ENCODE measurements at places on chromosomes 4 and X.

GRCh38 chr4:178414881-178415446 is 972.7 kb upstream of the AGA start:
- no peak for DNase-seq

DNA sequence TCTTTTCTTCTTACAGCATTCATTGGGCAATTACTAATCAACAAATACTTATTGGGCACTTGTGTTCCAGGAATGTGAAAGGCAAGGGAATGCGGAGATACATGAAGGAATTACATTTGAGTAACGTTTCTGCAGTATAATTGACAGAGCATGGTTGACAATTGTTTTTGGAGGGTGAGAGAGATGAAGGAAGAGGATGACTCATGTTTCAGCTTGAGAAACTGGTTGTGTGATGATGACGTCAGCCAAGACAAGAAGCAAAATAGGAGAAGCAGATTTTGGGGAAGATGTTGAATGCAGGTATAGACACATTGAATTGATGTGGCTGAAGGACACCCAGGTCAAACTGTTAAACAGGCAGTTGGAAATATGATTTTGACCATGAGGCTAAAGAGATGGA is 8.0 kb upstream of the CPEB2 start:
- no peak for DNase-seq

GRCh38 chr4:174402470-174403176 is 118.9 kb downstream of the CEP44 start:
- DNase-seq = no peak

GRCh38 chr4:9867751-9868425 is 86.5 kb downstream of the DRD5 start:
- no peak for DNase-seq

GRCh38 chrX:42978655-42979379 is 200.9 kb upstream of the PPP1R2C start:
- DNase-seq = no peak

- no peak for DNase-seq
Observed at GRCh38 chr4:8916906-8917305, 45.3 kb upstream of the HMX1 start.

DNA sequence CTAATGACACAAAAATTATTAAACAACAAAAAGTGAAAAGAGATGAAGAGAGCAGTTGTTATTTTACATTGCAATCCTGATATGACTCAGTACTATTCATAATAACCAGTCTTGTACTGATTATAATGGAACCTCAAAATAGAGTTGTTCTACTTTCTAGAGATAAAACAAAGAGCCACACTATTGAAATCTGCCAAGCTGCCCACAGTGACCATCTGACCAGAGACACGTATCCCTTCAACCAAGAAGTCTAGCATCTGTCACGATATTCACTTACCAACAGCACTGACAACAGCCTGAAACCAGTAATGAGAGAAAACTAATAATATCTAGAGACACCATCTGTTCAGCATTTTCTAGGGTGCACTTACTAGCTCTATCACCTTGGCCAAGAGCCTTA is 466.7 kb downstream of the NKX6-1 start:
- DNase-seq = no peak

- DNase-seq = no peak
Observed at GRCh38 chrX:70445951-70446350, 1.3 kb downstream of the DLG3 start.

DNA sequence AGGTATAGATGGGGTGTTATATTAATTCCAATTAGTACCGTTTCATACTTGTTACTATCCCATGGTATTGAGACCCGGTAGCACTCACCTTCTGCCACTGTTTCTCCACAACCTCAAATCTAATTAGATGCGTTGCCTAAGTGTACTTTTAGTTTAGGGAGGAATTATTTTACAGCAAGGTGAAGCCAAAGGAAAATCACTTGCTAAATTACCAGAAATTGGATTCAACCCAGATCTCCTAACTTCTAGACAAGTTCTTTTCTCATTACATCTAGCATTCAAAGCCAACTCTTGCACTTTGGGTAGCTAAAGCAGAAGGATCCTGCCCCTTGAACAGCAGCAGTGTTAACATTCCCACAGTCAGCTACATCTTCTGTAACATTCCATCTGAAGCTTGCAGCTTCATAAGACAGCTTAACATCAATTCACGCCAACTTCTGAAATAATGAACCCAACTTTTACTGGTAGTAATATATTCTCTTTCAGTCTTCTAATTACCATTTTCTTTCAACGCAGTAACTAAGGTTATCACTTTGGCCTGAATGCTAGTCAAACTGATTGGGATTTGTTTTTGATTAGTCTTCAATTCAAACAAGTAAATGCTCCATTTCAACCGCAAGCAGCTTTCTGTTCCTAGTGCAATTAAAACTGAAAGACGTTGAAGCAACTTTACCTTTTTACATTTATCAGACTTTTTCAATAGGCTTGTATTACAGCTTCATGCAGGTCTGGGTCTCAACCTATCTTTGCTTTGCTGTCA is 934 bp upstream of the SEC31A start:
- no peak for DNase-seq

DNA sequence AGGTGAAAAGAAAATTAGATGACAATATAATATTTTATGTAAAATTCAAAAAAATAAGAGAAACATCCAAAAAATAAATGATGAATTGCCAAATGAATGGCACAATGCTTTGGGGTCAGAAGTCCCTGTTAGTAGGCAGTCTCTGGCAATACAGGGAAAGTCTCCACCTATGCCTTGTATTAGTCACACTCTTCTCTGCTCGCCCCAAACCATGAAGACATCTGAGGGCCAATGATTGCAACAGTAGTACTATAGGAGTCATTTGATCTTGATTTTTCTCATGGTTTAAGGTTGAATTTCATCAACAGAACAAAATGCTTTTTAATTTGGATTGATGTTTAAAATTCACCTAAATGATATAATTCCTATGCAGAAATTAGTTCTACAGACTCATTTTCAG is 3.9 kb upstream of the PRSS12 start:
- DNase-seq = no peak

DNA sequence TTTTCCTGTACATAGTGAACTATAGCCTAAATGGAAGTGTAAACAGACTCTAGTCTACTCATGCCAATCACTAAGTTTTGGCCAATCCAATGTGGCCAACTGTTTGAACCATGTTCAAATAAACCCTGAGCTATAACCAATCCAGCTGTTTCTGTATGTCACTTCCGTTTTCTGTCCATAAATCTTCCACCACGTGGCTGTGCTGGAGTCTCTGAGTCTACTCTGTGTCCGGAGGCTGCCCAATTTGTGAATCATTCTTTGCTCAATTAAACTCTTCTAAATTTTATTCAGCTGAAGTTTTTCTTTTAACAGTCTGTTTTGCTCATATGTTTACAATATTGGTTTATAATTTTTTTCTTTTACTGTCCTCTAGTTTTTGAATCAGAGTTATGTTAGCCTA is 112.3 kb upstream of the BANK1 start:
- DNase-seq = no peak

GRCh38 chr4:67327245-67328017 is 217.9 kb downstream of the CENPC start:
- DNase-seq = no peak

DNA sequence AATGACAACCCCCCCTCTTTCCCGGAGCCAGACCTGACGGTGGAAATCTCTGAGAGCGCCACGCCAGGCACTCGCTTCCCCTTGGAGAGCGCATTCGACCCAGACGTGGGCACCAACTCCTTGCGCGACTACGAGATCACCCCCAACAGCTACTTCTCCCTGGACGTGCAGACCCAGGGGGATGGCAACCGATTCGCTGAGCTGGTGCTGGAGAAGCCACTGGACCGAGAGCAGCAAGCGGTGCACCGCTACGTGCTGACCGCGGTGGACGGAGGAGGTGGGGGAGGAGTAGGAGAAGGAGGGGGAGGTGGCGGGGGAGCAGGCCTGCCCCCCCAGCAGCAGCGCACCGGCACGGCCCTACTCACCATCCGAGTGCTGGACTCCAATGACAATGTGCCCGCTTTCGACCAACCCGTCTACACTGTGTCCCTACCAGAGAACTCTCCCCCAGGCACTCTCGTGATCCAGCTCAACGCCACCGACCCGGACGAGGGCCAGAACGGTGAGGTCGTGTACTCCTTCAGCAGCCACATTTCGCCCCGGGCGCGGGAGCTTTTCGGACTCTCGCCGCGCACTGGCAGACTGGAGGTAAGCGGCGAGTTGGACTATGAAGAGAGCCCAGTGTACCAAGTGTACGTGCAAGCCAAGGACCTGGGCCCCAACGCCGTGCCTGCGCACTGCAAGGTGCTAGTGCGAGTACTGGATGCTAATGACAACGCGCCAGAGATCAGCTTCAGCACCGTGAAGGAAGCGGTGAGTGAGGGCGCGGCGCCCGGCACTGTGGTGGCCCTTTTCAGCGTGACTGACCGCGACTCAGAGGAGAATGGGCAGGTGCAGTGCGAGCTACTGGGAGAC is 1.6 kb downstream of the PCDH10 start:
- DNase-seq = no peak

DNA sequence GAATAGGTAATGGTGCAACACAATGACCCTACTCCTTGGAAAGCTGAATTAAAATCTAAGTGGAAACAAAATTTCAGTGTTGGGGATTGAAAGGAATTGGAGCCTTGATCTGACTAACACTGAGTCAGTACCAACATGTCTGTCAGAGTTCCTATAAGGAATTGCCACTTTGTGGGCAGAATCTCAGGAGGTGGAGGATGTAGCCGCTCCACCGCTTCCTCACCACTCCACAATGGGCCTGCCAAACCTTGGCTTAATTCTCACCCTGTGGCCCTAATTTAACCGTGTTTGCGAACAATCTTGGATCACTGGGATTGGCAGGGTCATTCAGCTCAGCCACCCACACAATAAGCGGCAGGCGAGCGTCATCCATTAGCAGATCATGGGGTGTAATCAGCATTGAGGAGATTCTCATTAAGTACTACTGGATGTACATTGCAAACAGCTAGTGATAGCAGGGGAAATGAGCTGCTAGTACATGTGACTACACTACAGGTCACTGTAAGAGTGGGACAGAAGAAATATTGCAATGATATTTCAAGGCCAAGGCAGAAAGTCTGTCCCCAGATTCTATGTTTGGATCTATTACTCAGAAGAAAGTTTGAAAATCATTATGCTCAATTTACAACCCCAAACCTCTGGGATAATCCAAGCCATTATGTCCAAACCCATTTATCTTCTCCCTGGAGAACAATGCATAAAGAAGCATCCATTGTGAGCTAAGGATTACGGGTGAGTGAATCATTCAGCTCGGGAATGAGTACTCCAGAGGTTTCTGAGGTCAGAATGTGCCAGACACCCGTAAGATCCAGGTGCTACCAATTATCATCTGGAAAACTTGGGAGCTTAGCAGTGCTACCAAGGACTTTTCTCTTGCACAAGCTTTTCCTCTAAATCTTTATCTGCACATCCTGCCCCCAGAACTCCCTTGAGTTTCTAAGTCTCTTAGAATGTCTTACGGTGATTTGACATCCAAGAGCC is 5.8 kb downstream of the SRPX start:
- no peak for DNase-seq

DNA sequence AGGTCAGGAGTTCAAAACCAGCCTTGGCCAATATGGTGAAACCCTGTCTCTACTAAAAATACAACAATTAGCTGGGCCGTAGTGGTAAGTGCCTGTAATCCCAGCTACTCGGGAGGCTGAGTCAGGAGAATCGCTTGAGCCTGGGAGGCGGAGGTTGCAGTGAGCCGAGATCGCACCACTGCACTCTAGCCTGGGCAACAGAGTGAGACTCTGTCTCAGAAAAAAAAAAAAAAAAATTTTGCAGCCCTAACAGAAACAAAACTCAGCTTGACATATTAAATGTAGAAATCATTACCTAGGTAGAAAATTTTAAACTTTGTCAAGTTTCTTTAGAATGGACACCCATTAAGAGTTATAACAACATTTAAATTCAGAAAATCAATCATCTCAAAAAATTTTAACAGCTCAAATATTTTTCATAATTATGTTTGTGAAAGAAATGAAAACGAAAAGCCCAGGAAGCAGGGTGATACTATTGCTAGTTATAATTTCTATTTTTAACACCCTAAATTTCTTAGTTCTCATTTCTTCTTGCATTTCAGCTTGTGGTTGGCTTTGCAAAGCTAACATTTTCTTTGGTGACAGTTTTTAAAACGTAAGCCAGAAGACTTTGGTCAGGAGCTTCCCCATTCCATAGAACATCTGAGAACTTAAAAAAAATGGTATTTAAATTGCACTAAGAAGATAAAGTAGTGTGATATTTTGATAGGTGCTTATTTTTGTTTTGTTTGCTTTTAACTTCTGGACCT is 33.3 kb upstream of the RBBP7 start:
- DNase-seq = no peak

DNA sequence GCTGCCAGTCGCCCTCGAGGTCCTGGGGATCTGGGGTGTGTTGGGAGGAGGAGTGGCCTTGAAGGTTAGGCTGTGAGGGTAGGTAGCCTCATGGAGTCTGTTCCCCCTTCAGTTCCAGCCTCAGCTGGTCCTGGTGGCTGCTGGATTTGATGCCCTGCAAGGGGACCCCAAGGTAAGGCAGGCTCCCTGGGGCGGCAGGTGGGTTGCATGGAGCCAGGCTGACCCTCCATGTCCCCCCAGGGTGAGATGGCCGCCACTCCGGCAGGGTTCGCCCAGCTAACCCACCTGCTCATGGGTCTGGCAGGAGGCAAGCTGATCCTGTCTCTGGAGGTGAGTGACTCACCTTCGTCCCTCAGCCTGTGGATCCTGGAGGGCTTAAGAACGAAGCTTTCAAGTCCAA is 11.6 kb upstream of the ERAS start:
- DNase-seq = no peak

DNA sequence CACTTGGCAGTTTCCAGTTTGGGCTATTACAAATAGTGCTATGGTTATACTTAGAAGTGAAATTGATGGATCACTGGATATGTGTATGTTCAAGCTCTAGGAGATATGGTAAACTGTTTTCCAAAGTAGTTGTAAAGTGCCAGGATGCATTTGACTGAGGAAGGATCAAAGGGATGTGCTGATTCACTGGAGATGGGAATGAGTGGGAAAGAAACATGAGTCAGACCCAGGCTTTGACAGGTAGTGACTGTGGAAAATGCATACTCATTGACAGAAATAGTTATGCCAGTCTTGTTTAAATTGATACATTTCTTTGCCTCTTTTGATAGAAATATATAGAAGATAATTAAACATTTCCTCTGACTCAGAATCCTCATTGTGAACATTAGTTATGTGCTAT is 77.9 kb downstream of the CEP135 start:
- DNase-seq = no peak

- no peak for DNase-seq
Observed at GRCh38 chr4:128386761-128387599, 99.4 kb upstream of the PGRMC2 start.

GRCh38 chr4:108355902-108356535 is 187.3 kb upstream of the LEF1 start:
- no peak for DNase-seq

GRCh38 chr4:116705466-116705865 is 379.9 kb downstream of the TRAM1L1 start:
- no peak for DNase-seq

DNA sequence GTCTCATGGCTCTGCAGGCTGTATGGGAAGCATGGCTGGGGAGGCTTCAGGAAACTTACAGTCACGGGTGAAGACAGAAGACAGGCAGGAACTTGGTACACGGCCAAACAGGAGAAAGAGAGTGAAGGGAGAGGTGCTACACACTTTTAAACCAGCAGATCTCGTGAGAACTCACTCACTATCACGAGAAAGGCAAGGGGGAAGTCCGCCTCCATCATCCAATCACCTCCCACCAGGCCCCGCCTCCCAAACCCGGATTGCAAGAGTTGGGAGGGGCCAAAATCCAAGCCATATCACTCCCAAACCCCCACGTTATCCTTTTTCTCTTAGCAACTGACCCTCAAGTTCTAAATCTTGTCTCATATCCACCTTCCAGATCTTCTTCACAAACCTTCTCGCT is 1710.5 kb upstream of the TENM3 start:
- DNase-seq = no peak

Measured in activated CD8-positive, alpha-beta memory T cell treated with anti-CD3 and anti-CD28 coated beads for 4 hours (primary cell).